ENCODE measurements at places on chromosomes 3 and 15. TPM values are rescaled to one million over a fixed set of nuclear protein-coding genes. Genes with fewer than 3 reads are reported as not detected.
A peak's percentile ranks its signal among the peaks of the same experiment; 100 is the strongest.

- peak; percentile 57 for DNase-seq
Observed at GRCh38 chr15:91099995-91100813, at the start of gene SV2B. Gene SV2B (plus strand): TSS chr15:91100257. CDS start chr15:91226264, 126,007 bp downstream.

DNA sequence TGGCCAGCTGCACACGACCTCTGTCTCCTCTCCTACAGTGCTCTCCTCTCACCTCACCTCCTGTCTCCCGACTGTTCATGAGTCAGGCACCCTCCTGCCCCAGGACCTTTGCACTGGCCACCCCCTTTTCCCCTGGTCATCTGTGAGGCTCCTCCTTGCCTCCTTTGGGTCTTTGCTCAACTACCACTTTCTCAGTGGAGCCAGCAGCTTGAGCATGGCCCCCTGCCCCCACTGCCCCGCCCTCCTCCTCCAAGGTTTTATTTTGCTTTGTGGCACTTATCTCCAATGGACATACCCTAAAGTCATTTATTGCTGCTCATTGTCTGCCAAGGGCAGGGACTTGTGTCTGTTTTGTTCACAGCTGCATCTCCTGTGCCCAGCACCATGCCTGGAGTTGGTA lies 64.3 kb downstream of the MGLL start:
- DNase-seq = no peak

DNA sequence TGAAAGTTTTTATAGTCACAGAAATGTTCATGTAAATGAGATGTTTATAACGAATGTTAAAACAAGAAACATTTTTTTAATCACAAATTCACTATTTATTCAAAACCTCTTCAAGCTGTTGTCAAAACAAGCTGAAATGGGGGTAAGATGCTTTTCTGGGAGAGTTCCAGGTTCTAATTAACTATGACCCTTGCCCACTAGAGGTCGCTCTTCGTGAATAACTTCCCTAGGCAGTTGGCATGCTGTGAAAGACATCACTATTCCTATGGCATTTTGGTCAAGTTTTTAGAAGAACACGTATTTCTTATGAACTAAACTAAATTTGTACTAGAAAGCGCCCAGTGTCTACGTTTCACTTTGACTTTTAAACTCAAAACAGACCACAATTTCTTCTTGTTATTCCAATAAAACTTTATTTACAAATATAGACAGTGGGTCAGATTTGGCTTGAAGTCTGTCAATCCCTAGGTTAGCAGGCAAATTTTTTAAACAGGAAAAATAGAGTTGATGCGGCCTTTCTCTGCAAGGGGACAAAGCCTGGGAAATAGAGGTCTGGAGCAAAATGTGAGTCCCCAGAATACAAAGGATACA lies 62.8 kb upstream of the CMTM8 start:
- DNase-seq = peak; percentile 27

GRCh38 chr3:130849091-130849552 lies 44.8 kb upstream of the ATP2C1 start:
- no peak for DNase-seq

DNA sequence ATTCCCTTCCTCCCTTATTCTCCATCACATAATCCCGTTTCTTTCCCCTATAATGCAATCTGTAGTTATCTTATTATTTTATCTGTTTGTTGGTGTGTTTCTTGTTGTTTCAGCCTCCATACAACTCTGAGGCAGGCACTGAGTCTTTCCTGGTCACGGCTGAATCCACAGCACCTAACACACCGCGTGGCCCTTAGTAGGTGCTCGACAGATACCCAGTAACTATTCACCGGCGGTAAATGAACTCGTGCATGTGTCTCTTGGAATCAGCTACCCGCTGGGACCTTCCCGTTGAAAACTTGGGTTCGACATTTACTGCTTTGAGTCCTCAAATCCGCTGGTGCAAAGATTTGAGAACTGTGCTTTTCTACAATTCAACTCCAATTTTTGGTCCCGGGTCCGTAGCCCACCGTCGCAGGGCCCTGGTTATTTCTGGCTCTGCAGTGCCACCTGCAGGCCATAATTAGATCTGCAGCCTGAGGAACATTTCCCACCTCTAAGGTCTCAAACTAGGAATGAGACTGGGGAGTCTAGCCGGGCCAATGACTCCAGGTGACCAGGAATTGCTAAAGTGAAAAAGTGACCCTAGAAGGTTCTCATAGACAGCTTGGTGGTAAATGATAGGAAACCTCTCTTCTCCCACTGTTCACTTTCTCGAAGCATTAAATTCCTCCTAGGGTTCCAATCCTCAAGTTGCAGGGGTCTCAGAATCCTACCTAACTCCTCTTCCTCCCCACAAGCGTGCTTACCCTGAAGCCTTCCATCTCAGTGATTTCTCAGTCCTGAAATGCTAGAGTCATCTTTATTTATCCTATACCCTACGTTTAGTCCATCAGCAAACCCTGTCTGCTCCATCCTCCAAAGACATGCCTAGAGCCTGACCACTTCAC lies 40.0 kb upstream of the TRH start:
- no peak for DNase-seq

- DNase-seq = no peak
Observed at GRCh38 chr3:126540342-126540849, 16.4 kb downstream of the CHST13 start.

GRCh38 chr3:61979638-61980037 lies 393.7 kb downstream of the FEZF2 start:
- no peak for DNase-seq

- no peak for DNase-seq
Observed at GRCh38 chr15:27448986-27449385, 478.0 kb downstream of the GABRG3 start.

GRCh38 chr3:132268956-132269355 lies 48.3 kb upstream of the ACP3 start:
- no peak for DNase-seq

- DNase-seq = no peak
Observed at GRCh38 chr3:45631486-45631885, 36.9 kb downstream of the LIMD1 start.

DNA sequence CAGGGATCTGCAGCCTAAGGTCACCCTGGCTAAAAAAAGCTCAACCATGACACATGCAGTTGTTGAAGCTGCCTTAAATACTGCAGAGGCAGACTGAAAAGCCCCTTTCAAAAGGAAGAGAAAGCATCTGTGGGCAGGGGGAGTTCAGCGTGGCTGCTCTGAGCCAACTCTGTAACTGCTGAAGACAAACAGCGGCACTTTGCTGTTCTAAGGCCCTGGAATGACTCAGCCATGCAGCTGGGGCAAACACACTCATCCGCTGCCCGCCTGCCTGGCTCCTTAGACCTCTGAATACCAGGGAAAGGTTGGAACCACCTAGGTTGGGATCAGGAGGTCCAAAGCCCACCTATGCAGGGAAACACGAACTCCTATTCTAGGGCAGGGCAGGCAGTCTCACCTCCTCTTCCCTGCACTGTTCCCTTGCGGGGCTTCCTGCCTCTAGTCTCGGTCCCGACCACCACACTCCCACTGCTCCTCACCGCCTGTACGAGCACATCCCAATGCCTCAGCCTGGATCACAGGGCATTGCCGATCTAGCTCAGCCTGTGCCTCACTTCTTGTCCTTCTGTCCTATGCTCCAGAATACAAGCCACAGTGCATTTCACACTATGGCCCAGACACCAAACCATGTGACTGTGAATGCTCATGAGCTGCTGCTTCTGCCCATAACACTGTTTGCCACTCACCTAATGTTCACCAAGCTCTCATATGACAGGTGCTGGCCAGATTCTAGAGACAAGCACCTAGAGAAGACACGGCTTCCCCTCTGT lies 6.6 kb upstream of the MUSTN1 start:
- DNase-seq = no peak

- DNase-seq = no peak
Observed at GRCh38 chr3:15556512-15556911, 35.0 kb upstream of the COLQ start.

- DNase-seq = no peak
Observed at GRCh38 chr3:71251156-71251775, 332.3 kb downstream of the FOXP1 start.

- DNase-seq = no peak
Observed at GRCh38 chr3:102084006-102084405, 234.7 kb downstream of the NFKBIZ start.

- DNase-seq = no peak
Observed at GRCh38 chr3:109952924-109953323, 615.6 kb upstream of the DPPA4 start.

DNA sequence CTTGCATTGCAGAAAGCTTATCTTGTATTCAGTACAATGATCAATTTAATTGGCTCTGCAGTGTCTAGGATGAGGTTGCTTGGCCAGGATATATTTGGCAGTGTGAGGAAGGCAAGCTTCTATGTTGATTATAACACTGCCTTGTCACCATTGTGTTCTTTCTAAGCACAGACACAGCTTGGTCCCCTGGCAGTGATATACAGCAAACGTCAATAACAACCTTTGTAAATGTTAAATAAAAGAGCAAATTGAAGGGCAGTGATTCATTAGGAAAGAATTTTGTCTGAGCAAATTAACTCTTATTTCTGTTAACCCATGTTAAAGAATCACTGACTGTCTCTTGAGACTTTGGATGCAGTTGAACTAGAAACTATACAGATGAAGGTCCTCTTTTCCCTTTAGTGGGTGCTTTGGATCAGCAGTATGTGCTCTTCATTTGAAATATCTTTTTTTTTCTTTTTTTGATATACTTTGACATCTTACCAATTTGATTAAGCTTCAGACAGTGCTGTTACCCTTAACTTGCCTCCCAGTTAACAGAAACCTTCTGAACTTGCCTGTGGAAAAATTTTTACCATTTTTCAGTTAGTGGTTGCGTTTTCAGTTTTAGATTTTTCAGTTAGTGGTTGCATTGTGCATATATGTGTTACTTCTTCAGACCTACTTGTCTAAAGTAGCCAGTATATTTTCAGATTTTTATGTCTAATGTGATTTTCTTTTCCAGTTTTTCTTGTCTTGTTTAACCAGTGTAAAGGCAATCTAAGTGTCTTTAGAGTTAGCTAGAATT lies 199.8 kb downstream of the TCF12 start:
- DNase-seq = no peak

DNA sequence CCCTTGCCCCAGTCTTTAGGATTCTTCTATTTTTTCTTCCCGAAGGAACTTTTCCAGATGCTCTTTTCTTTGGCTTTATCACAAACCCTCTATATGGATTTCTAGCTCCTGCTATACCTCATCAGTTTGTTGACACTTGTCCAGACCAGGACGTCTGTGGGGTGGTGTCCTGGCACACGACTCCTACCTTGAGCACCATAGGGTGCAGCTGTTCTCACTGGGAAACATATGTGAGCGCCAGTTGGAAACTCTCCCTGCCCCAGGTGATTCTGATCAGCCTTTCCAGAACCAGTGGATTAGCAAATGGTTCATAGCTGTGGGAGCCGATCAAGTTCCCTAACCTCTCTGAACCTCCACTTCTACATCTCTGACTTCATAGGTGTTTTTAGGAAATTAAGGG lies 40.6 kb upstream of the USP3 start:
- no peak for DNase-seq

Gene PLAAT1
- total RNA-seq = 0.28 TPM

Gene PLA2G4D
- not detected for total RNA-seq

Gene SPINK8
- not detected for total RNA-seq

Gene ST3GAL6
- total RNA-seq = 0.58 TPM

Gene TRAK1
- 22.3 TPM for total RNA-seq

Gene GOLGA8N
- 3.0 TPM for total RNA-seq

Gene NEO1
- total RNA-seq = 4.7 TPM

Gene MYL3
- total RNA-seq = not detected

Gene RGMA
- 0.08 TPM for total RNA-seq

All from activated naive CD8-positive, alpha-beta T cell treated with anti-CD3 and anti-CD28 coated beads for 36 hours (primary cell).